NCI-H2029 treated with DMSO at 0.1 percent for 48 hours (cell line): ENCODE measurements at places on chromosomes 13 and 19.

DNA sequence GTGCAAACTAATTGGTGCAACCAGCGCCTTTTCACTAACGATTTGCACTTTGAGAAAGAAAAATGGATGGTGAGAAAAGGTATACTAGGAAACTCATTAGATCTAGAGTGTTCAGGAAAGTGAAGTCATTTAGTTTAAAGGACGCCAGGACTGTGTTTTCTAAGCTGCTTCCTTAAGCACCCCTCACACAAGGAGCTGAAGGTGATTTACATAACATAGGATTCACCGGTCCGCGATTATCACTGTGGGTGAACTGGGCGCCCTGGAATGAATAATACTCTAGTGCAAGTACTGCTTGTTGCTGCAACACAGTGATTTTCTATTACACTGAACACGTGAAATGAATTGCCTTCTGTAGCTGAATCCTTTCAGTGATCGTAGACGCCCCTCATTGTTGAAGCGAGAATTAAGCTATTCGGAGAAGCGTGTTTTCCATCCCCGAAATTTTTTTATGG, 2.6 kb upstream of the MAB21L1 start:
- DNase-seq = no peak

DNA sequence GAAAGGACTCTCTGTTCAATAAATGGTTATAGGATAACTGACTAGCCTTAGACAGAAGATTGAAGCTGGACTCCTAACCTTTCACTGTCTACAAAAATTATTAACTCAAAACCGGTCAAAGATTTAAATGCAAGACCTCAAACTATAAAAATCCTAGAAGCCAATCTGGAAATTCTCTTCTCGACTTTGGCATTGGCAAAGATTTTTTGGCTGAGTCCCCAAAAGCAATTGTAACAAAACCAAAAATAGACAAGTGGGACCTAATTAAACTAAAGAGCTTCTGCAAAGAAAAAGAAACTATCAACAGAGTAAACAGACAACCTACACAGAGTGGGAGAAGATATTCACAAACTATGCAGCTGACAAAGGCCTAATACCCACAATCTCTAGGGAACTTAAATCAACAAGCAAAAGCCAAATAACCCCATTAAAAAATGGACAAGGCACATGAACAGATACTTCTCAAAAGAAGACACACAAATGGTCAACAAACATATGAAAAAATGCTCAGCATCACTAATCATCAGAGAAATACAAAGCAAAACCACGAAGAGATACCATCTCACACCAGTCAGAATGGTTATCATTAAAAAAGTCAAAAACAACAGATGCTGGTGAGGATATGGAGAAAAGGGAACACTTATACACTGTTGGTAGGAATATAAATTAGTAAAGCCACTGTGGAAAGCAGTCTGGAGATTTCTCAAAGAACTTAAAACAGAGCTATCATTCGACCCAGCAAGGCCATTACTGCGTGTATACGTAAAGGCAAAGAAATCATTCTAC, 266.3 kb downstream of the DNAJC15 start:
- DNase-seq = no peak

- peak; percentile 64 for DNase-seq
Observed at GRCh38 chr19:5037936-5038335, 69.0 kb downstream of the KDM4B start.

GRCh38 chr13:49046519-49046918, 70.8 kb downstream of the FNDC3A start:
- DNase-seq = no peak

DNA sequence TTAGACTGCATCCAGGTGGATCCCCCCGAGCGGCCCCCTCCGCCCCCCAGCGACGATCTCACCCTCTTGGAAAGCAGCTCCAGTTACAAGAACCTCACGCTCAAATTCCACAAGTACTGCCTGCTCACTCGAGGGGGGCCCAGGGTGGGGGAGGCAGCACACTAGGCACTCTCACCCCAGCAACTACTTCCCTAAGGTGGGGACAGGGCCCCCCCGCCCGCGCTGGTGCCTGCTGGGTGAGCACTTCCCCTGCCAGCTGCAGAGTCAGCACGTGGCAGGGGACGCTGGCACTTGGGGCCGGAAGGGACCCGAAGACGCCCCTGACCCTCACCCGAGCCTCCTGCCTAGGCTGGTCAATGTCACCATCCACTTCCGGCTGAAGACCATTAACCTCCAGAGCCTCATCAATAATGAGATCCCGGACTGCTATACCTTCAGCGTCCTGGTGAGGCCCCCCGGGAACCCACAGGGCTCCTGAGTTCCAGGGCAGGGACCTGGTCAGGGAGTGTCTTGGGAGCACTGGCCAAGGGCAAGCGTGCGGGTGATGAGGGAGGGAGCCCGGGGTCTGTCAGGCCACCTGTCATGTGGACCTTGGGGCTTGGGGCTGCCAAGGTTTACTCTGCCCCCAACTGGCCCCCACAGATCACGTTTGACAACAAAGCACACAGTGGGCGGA, 5.2 kb downstream of the MCOLN1 start:
- no peak for DNase-seq

GRCh38 chr19:50361290-50362029, 4.0 kb downstream of the NAPSA start:
- no peak for DNase-seq

DNA sequence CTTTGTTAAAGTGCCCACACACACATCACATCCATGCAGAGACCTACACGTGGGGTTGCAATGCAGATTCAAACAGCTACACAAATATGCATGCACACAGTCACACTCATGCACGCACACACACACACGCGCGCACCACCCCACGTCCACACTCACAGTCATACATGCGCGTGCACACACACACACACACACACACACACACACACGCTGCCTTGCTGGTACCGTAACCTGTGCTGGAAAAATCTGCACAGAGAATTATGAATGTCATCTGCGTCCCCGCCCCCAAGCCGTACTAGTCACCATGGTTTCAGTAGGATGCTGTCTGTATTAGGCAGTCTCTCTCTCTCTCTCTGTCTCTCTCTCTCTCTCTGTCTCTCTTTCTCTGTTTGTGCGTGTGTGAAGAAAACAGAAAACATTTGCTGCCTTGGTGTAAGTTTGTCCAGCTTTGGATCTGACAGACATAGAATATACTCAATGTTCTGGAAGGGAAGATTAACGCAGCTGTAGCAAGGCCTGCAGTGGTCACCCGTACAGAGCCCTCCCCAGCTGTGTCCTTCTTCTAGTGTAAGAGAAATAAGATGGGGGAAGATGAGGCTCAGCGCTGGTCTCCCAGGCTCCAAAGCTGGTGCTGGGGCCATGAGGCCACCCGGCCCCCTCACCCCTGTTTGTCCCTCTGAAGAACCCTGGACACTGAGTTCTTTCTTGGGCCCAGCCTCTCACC, 26.4 kb upstream of the DPP9 start:
- no peak for DNase-seq

DNA sequence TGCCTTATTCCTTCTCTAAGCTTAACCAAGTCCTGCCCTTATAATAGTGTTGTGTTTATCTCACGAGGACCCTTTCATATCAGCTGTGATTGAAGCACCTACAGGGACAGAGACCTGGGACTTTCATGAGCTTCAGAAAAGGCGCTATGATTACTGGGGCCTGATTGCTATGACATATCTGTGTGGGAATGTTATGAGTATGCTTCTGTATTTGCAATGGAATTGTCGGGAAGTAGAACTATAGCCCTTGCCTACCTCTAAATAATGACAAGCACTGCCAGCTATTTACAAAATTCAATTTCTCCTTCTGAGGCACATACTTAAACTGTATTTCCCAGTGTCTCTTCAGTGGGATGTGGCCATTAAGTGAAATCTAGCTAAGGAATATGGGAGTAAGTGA, 191.5 kb downstream of the LHFPL6 start:
- DNase-seq = no peak

- no peak for DNase-seq
Observed at GRCh38 chr19:2618611-2619010, 83.9 kb downstream of the GNG7 start.

DNA sequence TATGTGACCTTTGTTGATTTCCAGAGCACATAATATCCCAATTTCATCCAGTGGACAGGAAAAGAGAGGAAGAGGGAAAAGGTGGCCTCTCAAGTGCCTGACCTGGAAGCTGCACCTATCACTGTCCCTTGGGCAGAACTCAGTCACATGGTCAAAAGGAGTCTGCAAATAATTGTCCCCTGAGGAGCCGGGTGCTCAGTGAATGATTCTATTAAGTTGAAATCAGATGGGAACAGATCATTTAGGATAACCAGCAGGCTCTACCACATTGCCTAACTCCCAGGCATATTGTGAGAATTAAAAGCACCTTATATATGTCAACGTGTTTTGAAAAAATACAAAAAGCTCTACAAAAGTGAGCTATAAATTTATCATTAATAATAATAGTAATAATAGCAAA, 6.8 kb downstream of the KL start:
- DNase-seq = no peak

GRCh38 chr19:54077334-54077733, 3.8 kb downstream of the TARM1 start:
- DNase-seq = no peak

- DNase-seq = no peak
Observed at GRCh38 chr13:74485757-74486156, 351.6 kb upstream of the KLF12 start.

GRCh38 chr13:48715977-48716376, 62.2 kb downstream of the CYSLTR2 start:
- DNase-seq = no peak

DNA sequence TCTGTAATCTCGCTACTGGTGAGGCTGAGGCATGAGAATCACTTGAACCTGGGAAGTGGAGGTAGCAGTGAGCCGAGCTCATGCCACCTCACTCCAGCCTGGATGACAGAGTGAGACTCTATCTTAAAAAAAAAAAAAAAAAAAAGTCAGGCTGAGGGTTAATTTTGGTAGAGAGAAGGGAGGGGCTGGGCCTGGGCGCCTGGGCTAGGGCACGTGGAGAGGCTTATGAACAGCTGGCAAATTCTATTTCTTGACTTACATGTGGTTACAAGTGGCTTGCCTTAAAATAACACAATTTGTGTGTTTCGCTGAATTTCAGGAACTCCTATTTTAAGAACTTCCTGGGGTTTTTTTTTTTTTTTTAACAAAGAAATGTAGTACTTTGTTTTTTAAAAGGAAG, 47.6 kb upstream of the MAP3K10 start:
- DNase-seq = no peak

DNA sequence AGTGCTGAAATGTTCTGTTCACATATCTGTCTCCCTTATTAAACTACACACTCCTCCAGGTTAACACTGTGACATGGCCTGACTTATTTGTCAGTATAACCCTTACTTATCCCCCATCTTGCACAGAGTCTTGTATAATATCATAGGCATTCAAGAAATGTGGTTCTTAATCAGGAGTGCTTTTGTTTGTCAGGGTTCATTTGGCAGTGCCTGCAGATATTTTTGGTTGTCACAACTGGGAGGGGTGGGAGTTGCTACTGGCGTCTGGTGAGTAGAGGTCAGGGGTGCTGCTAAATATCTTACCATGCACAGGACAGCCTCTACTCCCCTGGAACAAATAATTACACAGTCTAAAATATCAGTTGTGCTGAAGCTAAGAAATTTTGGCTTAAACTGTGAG, 20.4 kb upstream of the OBI1 start:
- DNase-seq = no peak

DNA sequence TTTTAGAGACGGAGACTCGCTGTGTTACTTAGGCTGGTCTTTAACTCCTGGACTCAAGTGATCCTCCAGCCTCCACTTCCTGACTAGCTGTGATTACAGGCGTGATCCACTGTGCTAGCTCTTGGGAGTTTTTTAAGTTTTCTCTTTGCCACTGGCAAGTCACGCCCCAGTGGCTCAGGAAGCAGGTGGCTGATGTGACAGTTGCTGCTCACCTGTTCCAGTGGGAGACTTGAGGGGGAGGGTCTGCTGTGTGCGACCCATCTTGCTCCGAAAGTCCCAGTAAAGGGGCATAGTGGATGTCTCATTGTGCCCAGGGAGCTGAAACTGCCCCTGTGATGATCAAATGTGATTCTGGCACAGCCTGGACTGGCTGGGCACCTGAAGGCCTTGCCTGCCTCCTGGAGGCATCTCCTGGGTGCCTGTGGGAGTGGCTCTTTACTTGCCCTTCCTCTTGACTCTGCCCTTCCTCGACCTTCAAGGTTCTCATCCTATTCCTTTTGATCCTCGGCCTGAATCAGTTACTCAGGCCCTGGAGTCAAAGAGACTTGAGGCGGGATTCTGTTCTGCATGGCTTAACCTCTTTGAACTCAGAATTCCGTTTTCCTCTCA, 7.8 kb downstream of the SMARCA4 start:
- no peak for DNase-seq

DNA sequence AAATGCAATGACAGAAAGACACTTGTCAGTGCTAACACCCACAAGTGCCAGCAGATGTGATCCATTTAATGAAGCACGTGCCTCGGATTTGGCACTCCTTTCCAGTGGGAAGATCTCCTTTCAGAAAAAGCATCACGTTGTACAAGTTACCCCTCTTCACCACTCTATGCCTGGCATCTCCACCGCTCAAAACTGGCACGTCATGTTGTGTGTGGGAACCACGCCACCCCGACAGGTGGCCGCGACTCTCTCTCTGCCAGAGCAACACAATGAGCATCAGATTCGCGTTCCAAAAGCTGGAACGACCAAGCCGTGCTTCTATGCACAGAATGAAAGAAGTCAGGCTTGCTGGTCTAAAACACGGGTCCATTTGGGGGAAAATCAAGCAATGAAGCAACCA, 24.3 kb downstream of the TMTC4 start:
- DNase-seq = peak; percentile 41

GRCh38 chr13:52925251-52925650, 76.8 kb upstream of the PCDH8 start:
- DNase-seq = no peak

DNA sequence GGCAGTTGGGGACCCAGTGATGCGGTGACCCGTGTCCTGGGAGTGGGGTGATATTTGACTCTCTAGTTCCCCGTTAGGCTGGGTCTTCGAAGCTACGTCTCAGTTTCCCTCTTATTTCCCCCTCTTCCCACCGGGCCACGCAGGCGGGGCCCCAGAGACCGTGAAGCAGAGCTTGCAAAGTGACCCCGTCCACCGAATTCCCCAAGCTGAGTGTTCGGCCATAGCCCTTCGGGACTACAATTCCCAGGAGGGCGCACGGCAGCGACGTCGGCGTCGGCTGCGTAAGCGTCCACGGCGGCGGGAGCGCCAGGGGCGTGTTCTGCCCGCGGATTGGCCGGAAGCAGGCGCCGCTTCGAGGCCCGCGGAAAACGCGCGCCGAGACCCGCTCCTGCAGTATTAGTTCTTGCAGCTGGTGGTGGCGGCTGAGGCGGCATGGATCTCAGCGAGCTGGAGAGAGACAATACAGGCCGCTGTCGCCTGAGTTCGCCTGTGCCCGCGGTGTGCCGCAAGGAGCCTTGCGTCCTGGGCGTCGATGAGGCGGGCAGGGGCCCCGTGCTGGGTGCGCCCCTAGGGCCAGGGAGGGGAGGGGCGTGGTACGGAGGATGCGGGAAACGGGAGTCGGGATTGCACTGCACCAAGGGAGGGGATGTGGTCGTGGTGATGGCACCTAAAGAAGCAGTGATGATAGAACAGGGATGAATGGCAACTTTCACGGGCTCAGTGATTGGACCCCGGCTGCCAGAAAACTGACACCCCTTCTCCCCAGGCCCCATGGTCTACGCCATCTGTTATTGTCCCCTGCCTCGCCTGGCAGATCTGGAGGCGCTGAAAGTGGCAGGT, at the start of gene RNASEH2A:
TSS of gene RNASEH2A (plus strand) at position 343 of the 840 bp plus-strand sequence. CDS start at position 433, 90 bp downstream.
- DNase-seq = peak; percentile 47

GRCh38 chr19:1229924-1230782, 7.7 kb downstream of the CBARP start:
- no peak for DNase-seq

- no peak for DNase-seq
Observed at GRCh38 chr13:49559006-49559405, 26.4 kb downstream of the RCBTB1 start.
